Effector memory CD8-positive, alpha-beta T cell (primary cell): ENCODE measurements at places on chromosomes 11 and 22.

DNA sequence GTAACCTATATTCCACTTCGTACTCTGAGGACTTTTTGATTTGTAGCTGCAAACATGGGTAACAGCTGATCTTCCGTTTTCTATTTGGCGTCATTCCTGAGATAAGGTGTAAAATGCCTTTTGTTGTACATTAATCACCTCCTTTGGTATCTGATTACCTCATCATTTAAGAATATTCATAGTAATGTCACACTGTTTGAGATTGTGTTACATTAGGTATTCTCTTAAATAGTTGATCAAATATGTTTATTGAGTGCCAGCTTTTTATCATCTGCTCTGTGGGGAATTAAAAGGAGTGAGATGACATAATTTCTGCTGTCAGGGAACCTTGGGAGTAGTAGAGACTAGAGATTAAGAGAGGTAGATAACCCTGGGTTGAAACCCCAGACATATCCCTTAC is 5.9 kb downstream of the NCAM1 start:
- no peak for DNase-seq

GRCh38 chr11:92266806-92267205 is 42.2 kb downstream of the FAT3 start:
- no peak for DNase-seq

GRCh38 chr11:23851216-23851615 is 645.6 kb upstream of the LUZP2 start:
- DNase-seq = no peak

GRCh38 chr22:49632199-49633009 is 195.3 kb downstream of the BRD1 start:
- DNase-seq = no peak

DNA sequence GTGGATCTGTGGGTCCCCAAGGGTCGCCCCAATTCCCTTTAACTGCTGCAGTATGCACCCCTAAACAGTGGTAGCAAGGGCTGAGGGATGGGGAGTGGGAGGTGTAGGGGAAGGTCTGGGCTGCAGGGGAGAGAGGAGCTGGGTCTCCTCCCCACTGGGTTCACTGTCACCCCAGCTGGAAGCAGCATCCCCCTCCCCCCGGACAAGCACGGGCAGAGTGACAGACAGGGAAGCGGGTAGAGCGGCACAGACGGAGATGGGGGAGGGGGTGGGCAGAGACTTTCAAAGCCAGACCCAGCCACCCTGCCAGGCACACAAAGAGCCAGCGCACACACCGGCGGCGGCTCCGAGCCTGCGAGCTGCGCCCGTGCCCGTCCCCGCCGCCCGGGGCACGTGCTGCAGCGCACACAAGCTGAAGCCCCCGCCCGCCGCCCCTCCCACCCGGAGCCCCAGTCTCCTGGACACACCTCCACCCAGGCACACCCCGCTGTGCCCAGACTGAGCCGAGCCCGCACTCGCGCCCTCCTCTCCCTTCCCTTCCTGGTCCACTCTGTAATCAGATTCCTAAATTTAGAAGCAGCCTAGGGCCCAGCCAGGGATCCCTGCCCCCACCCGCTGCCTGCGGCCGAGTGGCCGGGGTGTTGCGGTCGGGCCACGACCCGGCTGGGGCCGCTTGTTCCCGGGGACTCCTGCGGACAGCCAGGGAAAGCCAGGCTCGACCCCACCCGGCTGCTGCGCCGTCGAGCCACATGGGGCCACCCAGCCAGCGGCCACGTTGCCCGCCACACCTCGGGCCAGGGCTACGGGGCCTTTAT is 935 bp upstream of the RCOR2 start:
- peak; percentile 26 for DNase-seq
